CD8-positive, alpha-beta memory T cell (primary cell): ENCODE measurements at places on chromosomes 3 and 15. TPM values are rescaled to one million over a fixed set of nuclear protein-coding genes. Genes with fewer than 3 reads are reported as not detected.

The GOLGA6D gene
- total RNA-seq: not detected

The VGLL3 gene
- total RNA-seq: not detected

The FOXL2NB gene
- total RNA-seq: not detected

The SNX33 gene
- total RNA-seq: 3.5 TPM

The LRRC2 gene
- total RNA-seq: 0.04 TPM

The GMNC gene
- not detected for total RNA-seq

The KCNAB1 gene
- not detected for total RNA-seq

The FBXL2 gene
- total RNA-seq: not detected

The ADIPOQ gene
- total RNA-seq: not detected

The PROK2 gene
- 0.33 TPM for total RNA-seq

DNA sequence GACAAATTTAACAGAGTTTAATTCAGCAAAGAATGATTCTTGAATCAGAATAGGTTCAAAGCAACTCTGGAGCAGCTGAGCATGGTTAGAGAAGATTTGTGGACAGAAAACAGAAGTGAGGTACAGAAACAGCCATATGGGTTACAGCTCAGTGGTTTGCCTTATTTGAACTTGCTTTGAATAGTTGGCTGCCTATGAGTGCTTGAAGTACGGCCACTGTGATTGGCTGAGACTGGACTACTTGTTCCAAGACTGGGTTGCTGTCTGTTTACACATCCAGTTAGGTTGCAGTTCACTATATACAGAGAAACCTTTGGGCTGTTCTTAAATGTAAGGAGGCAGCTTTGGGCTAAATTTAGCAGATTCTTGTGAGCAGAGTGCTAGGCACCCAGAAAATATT lies 79.4 kb upstream of the CADPS start:
- no peak for DNase-seq

DNA sequence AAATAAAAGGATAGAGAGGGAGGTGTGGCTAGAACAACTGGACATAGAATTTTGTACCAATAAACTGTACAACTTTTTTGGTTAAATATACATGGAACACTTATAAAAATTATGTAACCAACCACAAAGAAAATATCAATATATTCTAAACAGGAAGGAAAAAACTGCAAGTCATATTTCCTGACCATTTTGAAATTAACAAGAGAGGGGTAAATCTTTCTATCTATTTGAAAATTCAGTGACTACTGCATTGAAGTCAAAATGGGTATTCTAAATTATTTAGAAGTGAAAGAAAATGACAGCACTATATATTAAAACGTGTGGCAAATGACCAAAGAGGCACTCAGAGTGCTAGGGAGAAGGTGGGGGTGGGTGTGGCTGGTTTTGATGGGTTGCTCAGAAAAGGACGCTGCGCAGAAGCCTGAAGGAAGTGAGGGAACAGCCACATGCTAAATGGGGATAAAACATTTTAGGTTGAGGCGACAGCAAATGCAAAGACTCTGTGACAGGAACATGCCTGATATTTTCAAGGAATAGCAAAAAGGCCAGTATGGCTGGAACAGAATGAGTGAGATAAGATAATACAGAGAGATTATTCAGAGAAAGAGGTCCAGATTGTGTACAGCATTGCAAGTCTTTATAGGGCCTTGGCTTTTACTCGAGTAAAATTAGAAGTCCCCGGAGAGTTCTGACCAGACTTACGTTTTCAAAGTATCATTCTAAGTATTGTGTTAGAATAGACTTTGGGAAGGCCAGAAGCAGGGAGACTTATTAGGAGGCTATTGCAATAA lies 41.1 kb downstream of the ERICH6 start:
- no peak for DNase-seq

GRCh38 chr15:76191539-76192244 lies 119.6 kb downstream of the ETFA start:
- no peak for DNase-seq

GRCh38 chr3:43647331-43648166 lies 25.7 kb upstream of the ANO10 start:
- no peak for DNase-seq

DNA sequence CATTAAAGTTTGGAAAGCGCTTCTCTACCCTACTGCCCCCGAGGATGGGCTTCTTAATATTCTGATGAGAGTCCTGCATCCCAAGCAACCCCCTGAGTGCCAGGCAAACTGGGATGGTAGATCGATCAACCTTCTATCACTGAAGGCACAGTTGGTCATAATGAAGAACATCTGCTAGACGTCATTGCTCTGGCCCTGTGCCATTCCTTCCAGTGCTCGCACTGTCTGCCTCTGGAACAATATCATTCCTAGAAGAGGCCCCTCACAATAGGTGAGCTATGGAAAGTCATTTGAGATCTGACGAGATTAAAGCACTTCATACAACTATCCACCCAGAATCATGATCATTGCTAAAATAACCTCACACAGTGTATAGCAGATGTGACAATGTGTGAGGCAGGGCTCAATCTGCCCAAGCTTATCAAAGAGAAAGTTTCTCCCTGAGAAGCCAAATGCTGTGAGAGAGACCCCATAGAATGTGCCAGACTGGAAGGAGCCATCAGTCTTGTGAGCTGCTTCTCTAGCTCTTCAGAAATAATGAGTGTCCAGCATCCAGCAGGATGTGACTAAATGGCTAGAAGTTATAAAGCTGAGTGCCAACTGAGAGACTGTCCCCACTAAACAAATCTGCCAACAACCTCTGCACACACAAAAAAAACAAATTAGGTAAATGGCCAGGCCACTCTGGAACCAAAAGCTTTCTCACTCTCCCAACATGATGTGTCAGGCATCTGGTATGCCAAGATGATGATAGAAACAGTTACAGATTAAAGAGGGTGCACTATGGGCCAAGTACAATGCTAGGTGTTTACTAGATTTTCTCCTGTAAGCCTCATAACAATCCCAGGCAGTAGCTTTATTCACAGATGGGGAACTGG lies 165.5 kb downstream of the NECTIN3 start:
- DNase-seq: no peak

DNA sequence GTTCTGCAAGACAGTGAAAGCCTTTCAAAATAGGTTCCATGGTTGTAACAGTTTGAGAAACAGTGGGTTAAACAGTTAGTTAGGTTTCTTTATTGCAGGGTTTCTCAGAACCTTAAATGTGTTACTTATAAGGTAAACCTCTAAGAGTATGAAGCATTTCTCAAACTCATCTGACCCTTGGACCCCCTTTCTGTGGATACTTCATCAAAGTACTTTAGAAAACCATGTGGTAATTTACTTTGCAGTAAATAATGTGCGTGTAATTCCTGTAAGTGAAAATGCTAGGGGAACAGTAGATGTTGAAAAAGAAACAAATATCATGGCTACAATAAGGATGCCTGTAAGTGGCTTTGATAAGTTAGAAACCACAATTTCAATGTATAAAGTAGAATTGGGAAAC lies 354.6 kb upstream of the RARB start:
- DNase-seq: no peak

DNA sequence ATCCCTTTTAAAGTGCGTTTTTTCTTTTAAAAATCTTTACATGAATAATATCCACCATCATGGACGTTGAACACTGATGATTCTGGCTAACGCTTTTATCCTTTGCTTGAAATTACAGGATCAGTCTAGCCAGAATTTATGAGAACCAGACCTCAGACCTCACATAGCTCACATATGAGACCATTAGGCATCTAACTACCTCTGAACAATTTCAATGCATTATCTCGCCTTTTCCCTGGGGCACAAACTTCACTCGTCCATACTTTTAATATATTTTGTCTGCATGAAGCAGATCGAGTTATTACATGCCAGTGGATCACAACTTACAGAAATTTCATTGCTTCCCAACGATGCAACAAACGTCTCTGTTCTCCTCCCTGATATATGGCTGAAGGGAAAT lies 105.6 kb downstream of the MEIS2 start:
- no peak for DNase-seq

GRCh38 chr3:43996379-43997301 lies 245.0 kb upstream of the TOPAZ1 start:
- DNase-seq: no peak

- no peak for DNase-seq
These were observed 1389.3 kb upstream of the ALCAM start for GRCh38 chr3:103977417-103977816.

DNA sequence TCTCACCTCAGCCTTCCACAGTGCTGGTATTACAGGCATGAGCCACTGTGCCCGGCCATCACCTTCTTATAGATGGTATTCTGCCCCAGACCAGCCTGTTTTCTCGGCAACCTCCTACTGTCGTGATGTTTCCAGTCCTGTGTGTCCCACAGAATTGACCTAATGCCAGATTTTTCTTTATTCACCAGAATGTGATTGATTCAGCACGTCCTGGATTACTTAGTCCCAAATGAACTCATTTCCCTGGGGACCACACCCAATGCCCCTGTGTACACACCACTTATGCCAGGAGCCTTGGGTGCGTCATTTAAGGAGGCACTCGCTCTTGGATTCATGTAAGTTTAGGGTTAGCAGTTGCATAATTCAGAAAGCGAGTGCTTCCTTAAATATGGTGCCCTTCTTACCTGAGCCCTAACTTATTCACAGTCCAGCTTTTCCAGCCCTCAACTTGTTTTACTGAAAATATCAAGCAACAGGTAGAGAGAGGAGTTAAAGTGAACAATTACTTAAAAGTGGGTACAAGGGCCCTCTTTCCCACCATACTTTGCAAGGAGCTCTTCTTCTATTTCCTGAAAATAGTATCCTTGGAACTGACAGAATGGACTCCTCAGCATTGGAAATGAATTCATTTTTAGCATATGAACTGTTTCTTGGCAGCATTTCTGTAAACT lies 64.6 kb upstream of the UBE2E1 start:
- DNase-seq: no peak

- DNase-seq: no peak
These were observed 67.7 kb downstream of the IGF2BP2 start for GRCh38 chr3:185757176-185757575.

DNA sequence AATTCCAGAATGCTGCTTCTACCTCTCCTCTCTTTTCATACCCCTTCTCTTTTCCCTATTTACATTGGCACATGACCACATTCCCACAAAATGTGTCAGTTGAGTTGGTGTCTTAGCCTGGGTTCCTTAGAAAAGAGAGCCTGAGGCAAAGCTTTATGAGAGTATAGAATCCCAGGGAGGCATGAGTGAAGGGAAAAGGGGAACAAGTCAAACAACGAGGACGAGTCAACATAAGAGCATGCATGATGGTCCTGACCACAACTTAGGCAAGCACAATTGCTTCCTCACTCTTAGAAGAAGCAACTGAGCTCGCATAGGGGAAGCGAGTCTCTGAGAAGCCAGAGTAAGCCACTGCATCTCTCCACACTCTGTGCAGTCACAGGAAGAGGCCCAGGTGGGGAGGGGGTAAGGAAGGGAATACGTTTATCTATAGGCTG lies 15.4 kb upstream of the ZNF774 start:
- DNase-seq: no peak

DNA sequence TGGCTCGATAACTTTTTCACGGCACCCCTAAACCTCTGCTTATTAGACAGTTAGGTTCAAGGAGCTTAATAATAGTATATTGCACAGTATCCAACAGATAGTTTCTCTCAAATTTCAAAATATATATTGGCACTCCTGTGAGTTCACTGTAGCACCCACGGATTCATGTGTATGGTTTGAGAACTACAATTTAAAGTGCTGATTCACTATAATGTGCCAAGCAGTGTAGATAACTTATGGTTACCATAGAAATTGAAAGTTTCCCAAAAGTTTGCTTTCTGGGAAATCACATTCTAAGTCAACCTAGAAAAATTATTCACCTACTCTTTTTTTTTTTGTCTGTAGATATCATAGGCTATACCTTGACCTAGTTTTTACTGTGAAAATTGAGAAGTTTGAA lies 86.6 kb downstream of the GAP43 start:
- DNase-seq: no peak

GRCh38 chr3:195908694-195909581 lies 587 bp upstream of the TNK2 start:
- no peak for DNase-seq

DNA sequence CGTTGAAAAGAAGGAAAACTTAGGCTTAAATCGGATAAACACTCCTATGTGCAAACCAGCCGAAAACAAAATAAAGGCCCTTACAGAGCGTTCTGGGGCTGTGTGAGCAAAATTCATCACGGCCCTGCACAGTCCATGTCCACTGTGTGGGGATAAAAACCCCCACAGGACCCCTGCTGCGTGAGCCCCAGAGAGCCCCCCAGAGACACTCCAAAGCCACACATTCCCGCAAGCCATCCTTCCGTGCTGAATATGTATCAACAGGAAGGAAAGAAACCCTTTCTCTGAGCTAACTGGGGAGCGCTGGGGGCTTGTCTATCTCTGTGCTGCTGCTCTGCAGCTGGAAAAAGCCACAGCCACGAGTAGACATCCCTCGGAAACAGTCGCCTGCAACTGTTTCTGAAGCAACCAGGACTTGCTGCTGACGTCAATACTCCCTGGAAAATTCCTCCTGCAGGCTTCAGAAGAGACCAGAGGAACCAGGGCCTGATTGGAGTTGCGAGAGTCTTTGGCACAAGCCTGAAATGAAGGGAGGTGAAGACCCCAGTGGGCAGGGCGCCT lies 72.7 kb downstream of the NUP210 start:
- DNase-seq: no peak

GRCh38 chr3:60856257-60857046 lies 394.8 kb downstream of the FHIT start:
- no peak for DNase-seq

GRCh38 chr15:52406601-52407000 lies 111.0 kb upstream of the MYO5C start:
- no peak for DNase-seq

- no peak for DNase-seq
These were observed 59.6 kb downstream of the ESYT3 start for GRCh38 chr3:138493804-138494606.

- no peak for DNase-seq
These were observed 3.0 kb upstream of the MAP1A start for GRCh38 chr15:43514241-43515057.

GRCh38 chr15:72515591-72516389 lies 41.7 kb downstream of the ARIH1 start:
- DNase-seq: no peak

DNA sequence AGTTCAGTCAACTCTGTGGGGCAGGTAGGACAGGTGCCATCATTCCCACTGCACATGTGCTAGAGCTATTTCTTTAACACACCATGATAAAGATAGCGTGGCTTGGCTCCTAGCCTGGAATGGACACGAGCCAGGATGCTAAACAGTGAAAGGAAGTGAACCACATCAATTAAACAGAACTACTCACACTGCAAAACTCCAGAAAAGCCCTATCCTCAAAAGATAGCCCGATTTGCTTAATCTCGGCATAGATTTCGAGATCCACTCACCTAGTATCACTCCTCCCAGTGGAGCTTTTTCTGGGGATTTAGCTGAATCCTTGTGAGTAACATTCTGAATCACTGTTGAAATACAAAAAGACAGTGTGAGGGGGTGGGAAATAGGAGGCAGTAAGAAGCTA lies 118.0 kb downstream of the ABI3BP start:
- no peak for DNase-seq
